ENCODE measurements at places on chromosomes 7 and 10.

DNA sequence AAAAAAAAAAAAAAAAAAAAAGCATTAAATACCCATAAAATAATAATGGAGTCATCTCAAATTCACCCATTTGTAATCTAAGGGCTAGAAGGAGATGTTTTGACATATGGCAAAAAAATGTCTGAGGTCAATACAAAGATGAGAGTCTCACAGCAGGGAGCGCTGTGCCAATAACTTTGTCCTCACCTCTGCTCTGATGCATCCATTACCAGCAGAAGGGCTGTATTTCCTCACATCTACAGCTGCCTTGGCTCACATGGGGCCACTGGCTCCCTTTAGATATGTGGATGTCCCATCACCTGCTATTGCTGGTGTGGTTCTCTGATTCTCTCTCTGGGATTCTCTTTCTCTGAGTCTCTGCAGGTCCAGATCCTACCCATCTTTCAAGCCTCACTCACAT lies 90.3 kb upstream of the FAM133B start:
- DNase-seq = no peak

GRCh38 chr7:138885383-138886147 lies 87.6 kb upstream of the ATP6V0A4 start:
- no peak for DNase-seq

DNA sequence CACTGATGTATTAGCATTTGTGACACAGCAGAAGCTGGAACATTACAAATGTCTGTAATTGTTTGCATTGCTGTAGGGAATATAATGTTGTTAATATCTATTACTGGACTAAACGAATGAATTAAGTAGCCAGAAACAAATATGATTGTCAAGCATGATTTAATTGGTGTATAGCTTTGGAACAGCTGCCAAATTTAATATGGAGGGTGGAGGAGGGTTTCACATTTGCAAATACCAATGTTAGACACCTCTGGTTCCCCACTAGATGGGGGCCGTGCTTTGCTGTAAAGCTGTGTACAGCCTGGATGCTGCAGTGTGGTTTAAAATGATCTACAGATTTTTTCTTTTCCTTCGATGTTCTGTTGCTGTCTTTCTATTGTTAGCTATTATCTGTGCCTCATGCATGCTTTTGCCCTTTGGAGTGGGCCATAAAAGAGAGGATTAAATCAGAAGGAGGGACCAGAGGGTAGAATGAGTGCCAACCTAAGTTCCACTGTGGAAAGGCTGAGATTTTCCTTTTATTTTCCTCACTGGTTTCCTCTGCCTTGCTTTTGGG lies 23.1 kb downstream of the DNAJB9 start:
- DNase-seq = no peak

DNA sequence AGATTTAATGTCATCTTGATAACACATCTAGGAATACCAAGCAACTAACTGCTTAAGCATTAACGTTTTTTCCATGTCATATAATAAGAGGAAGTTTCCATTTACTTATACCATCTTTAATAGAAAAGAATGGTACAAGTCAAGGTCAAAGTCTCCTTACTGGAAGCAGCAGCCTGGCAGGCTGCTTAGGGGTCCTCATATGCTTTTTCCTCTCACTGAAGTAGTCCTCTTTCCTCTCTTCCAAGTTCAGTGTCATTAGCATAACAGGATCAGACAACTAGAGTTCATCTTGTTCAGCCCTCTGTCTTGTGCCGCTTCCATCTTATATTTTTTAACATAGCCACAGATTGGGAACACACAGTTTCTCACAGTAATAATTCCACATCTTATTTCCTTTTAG lies 405.7 kb downstream of the GFRA1 start:
- no peak for DNase-seq

GRCh38 chr7:38862666-38863065 lies 46.3 kb downstream of the VPS41 start:
- DNase-seq = no peak

DNA sequence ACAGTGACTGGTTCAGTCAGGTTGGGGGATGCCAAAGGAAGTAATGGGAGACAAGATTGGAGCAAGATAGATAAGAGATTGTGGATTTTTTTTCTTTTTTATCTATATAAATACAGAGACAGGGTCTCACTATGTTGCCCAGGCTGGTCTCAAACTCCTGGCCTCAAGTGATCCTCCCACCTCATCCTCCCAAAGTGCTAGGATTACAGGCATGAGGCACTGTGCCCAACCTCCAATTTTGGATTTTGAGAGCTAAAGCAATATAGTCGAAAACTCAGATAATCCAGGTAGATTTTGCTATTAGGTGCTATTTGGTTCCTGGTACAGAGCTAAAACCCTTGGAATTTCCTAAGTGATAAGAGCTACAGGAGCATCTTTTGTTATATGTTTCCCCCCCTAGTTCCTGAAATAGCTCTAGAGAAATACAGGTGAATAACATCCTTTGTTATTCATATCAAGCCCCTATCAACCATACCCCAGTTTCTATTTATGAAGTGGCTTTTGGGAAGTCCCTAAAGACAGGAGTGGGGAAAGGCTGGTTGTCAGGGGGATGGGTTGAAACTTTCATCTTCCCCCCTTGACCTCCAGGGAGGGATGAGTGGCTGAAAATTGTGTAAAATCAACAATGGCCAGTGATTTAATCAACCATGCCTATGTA lies 151.2 kb downstream of the CFTR start:
- no peak for DNase-seq

DNA sequence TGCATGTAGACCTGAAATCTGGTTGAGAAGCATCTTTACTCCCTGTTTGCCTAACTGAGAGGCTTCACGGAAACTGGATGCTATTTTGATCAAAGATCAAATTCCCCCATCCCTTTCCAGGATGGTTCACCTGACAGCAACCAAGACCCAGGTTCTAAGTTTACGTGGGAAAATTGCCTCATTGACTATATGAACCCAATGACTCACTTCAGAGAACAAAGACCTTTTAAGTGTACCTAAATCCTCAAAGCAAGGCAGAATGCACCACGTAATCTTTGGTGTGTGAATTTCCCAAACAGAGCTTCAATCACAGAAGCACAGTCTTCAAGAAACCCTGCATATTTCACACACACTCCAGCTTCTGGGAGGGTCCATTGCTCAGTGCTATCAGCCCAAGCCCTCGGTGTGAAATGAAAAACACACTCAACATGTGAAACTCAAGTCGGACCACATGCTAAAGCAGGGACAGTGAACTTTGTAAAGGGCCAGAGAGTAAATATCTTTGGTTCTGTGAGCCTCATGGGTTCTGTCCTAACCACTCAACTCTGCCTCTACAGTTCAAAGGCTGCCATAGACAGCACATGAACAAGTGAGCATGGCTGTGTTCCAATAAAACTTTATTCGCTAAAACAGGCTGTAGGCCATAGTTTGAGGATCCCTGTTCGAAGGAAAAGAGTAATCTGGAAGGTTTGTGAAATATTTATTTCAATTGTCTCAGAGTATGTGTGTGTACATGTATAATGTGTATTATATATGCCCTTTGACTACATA lies 275.6 kb upstream of the FOXK1 start:
- no peak for DNase-seq

DNA sequence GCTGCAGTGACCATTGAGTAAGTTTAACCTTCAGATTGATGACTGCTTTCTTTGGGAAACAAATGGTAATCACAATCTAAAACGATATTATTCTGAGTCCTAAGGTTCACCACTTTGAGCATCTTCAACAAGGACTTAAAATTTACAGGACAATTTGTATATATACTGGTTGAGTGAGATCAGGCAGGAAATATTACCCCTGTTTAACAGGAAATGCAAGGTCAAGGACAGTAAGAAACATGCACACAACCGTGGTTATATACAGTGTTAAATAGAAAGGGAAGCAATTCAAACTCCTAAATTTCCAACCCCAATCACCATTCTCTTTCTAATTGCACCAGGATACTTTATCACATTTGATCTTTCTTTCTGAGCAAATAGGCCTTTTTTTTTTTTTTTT lies 96.1 kb downstream of the ZNF277 start:
- DNase-seq = no peak

DNA sequence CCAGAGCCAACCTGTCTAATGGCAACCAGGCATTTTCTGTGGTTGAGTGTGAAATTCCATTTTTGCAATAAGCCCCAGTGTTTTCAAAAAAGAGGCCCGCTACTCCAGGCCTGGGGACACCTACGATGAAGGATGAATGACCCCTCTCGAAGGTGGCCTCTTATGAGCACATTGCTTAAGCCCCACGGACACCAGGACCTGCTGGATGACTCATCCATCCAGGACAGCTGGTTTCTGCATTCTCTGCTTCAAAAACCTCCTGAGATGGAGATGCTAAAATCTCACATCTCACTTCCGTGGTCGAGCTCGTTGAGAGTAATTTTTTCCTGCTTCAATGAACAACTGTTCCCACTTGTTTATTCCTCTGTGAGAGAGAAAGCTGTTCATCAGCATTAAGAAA lies 150.2 kb upstream of the FZD8 start:
- DNase-seq = no peak

DNA sequence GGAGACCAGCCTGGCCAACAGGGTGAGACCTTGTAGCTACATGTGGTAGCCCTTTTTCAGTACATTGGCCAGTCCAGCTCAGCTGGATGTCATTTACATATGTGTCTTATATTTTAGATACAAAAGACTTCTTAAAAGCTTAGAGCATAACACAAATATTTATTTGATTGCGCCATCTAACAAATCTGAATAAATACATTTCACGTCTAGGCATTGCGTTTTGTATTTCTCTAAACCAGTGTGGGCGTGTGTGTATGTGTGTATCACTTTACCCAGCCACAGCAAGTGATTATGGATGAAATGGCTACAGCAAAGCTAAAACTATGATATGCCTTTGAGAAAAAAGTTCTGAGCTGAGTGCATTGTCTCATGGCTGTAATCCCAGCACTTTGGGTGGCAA lies 14.0 kb downstream of the RABGEF1 start:
- DNase-seq = no peak

Measured in activated CD8-positive, alpha-beta memory T cell treated with anti-CD3 and anti-CD28 coated beads for 1 hour (primary cell).